Esophagus mucosa (tissue), 1 donor: ENCODE measurements at places on chromosomes 12 and 14. TPM values are rescaled to one million over a fixed set of nuclear protein-coding genes. Genes with fewer than 3 reads are reported as not detected.

The CRY1 gene
- 5.0 TPM for total RNA-seq

The GDF3 gene
- not detected for total RNA-seq

The P2RX2 gene
- total RNA-seq, result not detected

The EIF2S3B gene
- 1.4 TPM for total RNA-seq

The IL26 gene
- total RNA-seq, result not detected

The TC2N gene
- 52.5 TPM for total RNA-seq

The ADAMTS20 gene
- total RNA-seq, result not detected

The MANSC4 gene
- not detected for total RNA-seq
